Astrocyte (in vitro differentiated cells and primary cell): ENCODE measurements at places on chromosomes 5 and 9. TPM values are rescaled to one million over a fixed set of nuclear protein-coding genes. Genes with fewer than 3 reads are reported as not detected.

GRCh38 chr9:81492710-81493447 is 196.5 kb downstream of the TLE1 start:
- DNase-seq: peak; percentile 100
- no peaks in the 10 kb centered on the region for H3K36me3 ChIP-seq
- no peak overlapping the region for H3K4me3 ChIP-seq
- H3K4me1 ChIP-seq: peaks cover 25% of the 10 kb centered on the region
- peaks cover 32% of the 10 kb centered on the region for H3K27me3 ChIP-seq

DNA sequence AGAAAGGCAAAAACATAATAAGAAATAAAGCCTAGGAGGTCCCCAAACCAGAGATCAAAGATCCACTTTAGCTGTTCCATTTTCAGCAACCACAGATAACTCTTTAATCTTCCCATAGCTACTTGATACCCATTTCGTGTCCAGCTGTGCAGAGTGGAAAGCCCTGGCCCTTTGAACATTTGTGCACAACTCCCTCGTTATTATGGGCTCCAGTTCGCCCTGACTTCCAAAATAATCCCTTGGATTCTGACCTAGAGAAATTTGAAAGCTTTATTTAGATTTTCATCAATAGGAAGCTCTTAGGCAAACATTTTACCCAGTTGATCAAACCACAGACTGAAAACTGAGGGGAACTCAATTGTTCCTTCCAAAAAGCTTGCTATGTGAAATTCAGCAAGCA is 4.8 kb downstream of the MYOT start:
- H3K4me3 ChIP-seq: no peak overlapping the region
- H3K36me3 ChIP-seq: no peaks in the 10 kb centered on the region
- DNase-seq: no peak
- no peak overlapping the region for H3K27ac ChIP-seq

GRCh38 chr5:139167533-139167932 is 30.6 kb downstream of the SIL1 start:
- H3K4me1 ChIP-seq: no peaks in the 10 kb centered on the region
- no peak overlapping the region for H3K27ac ChIP-seq
- H3K4me3 ChIP-seq: no peak overlapping the region
- DNase-seq: no peak

DNA sequence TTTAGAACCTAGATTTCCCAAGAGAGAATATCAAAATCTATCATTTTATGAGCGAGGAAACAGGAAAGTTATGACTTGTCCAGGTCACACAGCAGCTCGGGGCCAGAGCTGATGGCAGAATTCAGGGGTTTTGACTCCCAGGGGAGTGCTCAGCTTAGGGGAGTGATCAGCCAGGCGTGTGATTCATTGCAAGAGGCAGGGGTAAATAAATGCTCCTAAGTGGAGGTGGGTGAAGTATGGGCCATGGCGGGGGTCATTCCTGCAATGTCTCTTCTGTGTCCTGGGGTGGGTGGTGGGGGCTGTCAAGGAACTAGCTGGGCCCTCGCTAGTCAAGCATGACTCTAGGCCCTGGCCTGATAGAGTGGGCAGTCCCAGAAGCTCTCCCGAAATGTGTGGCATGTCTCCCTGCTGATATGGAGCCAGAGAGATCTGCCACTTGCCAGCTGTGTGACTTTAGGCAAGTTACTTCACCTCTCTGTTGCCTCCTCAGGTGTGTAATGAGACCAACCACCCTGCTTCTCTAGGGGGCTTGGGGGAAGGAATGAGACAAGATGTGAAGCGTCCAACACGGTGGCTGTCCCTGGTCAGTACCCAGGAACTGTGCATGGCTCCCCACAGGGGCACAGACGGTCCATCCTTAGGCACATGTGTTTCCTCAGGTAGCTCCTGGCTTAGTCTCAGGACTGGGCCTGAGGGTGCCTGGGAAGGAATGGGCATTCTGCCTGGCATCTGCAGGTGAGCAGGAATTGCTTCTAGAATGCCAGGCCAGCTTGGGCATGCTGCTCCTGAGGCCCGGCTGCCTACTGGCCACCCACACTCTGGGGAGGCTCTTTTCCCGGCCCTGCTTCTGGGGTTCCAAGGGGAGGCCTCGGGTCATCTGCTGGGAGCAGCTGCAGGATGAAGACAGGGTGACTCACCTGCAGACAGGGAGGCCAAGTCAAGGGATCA is 36.5 kb upstream of the SH3PXD2B start:
- no peak for DNase-seq
- H3K4me1 ChIP-seq: no peaks in the 10 kb centered on the region
- H3K36me3 ChIP-seq: no peaks in the 10 kb centered on the region
- H3K27me3 ChIP-seq: peaks cover 10% of the 10 kb centered on the region
- H3K4me3 ChIP-seq: no peak overlapping the region

DNA sequence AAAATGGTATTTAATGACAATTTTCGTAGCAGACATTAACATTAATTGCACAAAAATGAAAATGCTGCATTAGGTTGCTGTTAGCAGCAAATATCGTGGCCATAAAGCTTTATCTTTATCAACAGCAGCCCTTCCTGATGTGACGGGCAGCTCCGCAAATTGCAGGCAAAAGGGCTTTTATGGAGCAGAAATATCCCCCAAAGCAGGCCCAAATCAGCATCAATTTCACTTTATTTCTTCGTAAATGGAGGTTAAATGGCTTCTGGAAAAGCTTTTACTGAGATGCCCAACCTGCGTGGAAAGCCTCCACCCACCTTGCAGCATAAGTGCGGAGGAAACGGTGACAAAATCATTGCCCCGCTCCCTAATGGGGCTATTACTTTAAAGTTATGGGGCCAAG is 77.9 kb upstream of the BARHL1 start:
- H3K4me1 ChIP-seq: no peaks in the 10 kb centered on the region
- H3K36me3 ChIP-seq: no peaks in the 10 kb centered on the region
- H3K27me3 ChIP-seq: peaks cover 43% of the 10 kb centered on the region
- H3K27ac ChIP-seq: no peak overlapping the region

GRCh38 chr9:81999806-82000205 is 11.2 kb downstream of the SPATA31D1 start:
- no peak overlapping the region for H3K27ac ChIP-seq
- no peaks in the 10 kb centered on the region for H3K27me3 ChIP-seq
- no peaks in the 10 kb centered on the region for H3K4me1 ChIP-seq
- no peak overlapping the region for H3K4me3 ChIP-seq
- no peaks in the 10 kb centered on the region for H3K36me3 ChIP-seq

GRCh38 chr9:94676446-94677131 is 37.3 kb upstream of the FBP1 start:
- no peak overlapping the region for H3K27ac ChIP-seq
- no peaks in the 10 kb centered on the region for H3K27me3 ChIP-seq
- H3K4me3 ChIP-seq: no peak overlapping the region

DNA sequence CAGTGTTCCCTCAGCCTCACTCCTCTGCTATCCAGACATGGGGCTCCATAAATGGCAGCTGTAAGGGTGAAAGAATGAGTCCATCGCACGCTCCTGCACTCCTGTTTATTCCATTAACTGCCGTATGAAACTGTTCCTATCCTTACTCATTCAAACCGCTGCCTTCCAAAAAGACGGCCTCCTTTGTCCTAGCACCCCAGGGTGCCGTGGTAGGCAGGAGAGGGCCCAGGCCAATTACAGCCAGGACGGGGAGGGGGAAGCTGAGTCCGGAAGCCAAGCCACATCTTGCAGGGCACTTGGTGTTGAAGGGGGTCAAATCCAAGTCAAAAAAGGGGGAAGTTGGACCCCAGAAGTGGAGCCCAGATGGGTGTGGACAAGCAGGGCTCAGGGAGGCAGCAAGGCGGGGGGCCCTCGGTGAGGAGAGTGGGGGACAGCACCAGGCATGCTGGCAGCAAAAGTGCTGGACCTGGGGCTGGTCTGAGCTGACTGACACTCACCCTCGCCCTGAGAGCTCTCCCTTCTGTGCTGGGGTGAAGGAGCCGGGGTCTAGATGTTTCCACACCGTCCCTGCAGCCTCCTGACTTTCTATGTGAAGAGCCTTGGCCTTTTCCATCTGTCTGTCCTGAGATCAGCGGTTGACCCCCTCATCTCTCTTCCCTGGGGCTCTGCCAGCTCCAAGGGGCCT is 63.3 kb downstream of the COL23A1 start:
- no peak for DNase-seq
- no peak overlapping the region for H3K27ac ChIP-seq
- H3K4me1 ChIP-seq: no peaks in the 10 kb centered on the region
- H3K36me3 ChIP-seq: no peaks in the 10 kb centered on the region

DNA sequence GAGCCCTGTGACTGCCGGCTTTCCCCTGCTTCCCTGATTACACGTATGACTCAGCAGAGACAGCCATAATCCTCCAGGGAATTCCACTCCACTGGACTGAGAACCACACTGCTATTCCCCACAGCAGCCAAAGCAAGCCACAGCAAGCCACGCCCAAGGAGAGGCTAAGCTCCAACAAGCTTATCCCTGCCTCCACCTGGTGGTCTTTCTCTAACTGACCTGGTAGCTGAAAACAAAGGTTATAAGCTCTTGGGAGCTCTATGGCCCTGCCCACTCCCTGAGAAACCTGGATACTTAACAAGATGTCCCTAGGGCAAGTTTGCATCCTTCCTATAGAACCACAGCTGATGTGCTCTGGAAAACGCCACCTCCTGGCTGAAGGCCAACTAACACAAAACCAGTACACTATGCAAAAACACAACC is 613.7 kb upstream of the CDH18 start:
- H3K36me3 ChIP-seq: no peaks in the 10 kb centered on the region
- no peak overlapping the region for H3K4me3 ChIP-seq
- H3K4me1 ChIP-seq: no peaks in the 10 kb centered on the region
- no peak overlapping the region for H3K27ac ChIP-seq
- no peaks in the 10 kb centered on the region for H3K27me3 ChIP-seq
- peak; percentile 64 for DNase-seq

- H3K27ac ChIP-seq: no peak overlapping the region
- H3K27me3 ChIP-seq: peaks cover 3% of the 10 kb centered on the region
- no peaks in the 10 kb centered on the region for H3K36me3 ChIP-seq
- no peak for DNase-seq
These were observed 106.3 kb downstream of the GDA start for GRCh38 chr9:72255569-72255968.

GRCh38 chr9:19173598-19174125 is 46.4 kb upstream of the PLIN2 start:
- no peak overlapping the region for H3K27ac ChIP-seq
- no peak for DNase-seq
- no peaks in the 10 kb centered on the region for H3K36me3 ChIP-seq
- no peaks in the 10 kb centered on the region for H3K27me3 ChIP-seq

GRCh38 chr5:132221781-132222648 is 5.6 kb downstream of the P4HA2 start:
- no peak overlapping the region for H3K27ac ChIP-seq
- no peaks in the 10 kb centered on the region for H3K27me3 ChIP-seq
- peaks cover 36% of the 10 kb centered on the region for H3K4me1 ChIP-seq

DNA sequence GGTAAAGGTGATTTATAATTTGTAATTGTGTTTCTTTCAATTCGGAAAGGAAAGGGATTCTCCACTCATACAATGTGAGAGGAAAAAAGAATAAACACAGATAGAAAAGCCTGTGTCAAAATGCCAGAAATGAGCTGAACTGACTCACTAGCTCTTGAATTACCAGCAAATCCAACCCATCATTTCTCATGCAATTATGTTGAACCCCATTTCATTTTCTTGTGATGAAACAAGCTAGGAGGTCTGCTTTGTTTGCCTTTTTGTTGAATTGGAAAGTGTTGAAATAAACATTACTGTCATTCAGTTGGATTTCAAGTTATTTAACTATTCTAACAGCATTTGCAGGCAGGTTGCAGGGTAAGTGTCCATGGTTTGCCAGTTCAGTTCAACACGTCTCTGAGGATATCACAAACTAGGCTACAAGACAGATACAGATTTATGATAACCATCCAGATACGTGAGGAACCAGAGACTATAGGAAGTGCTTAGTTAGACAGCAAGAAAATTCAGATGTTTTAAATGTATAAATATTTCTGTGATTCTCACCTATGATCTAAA is 547.2 kb downstream of the MAT2B start:
- H3K36me3 ChIP-seq: no peaks in the 10 kb centered on the region
- H3K27me3 ChIP-seq: no peaks in the 10 kb centered on the region
- peak; percentile 71 for DNase-seq
- H3K4me1 ChIP-seq: no peaks in the 10 kb centered on the region

- H3K27me3 ChIP-seq: no peaks in the 10 kb centered on the region
- peaks cover 3% of the 10 kb centered on the region for H3K4me1 ChIP-seq
- H3K27ac ChIP-seq: no peak overlapping the region
- no peaks in the 10 kb centered on the region for H3K36me3 ChIP-seq
- no peak overlapping the region for H3K4me3 ChIP-seq
These were observed 44.1 kb upstream of the SUB1 start for GRCh38 chr5:32541241-32541640.

- no peak overlapping the region for H3K4me3 ChIP-seq
- H3K36me3 ChIP-seq: no peaks in the 10 kb centered on the region
- H3K4me1 ChIP-seq: peaks cover 14% of the 10 kb centered on the region
These were observed 79.9 kb upstream of the NEURL1B start for GRCh38 chr5:172561151-172561550.

DNA sequence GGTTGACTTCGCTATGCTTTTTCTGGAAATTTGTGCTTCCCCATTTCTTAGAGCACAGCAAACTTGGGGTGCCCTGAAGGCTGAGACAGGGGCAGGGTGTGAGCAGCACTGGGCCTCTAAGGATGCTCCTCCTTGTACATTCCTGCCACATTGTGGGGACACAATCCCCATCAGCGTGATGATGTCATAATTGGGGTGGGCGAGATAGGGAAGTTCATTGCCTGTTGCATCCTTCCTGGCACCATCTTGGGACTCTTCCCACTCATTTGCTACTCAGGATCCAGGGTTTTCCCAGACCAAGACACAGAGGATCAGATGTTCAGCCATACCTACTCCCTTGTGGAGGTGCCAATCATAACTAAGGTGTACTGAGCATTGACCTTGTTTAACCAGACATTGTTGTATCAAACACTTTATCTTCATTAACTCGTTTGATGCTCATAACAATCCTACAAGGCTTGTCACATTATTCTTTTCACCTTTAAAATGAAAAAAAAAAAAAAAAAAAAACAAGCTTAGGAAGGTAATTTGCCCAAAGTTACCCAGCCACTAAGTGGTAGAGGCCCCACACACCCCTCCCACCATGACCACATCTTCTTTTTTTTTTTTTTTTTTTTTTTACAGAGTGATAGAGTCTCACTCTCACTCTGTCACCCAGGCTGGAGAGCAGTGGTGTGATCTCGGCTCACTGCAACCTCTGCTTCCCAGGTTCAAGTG is 87.6 kb downstream of the UGCG start:
- H3K27ac ChIP-seq: no peak overlapping the region
- DNase-seq: no peak
- H3K36me3 ChIP-seq: no peaks in the 10 kb centered on the region
- no peak overlapping the region for H3K4me3 ChIP-seq

IFNK gene
- not detected in 2 replicates for total RNA-seq

NR5A1 gene
- total RNA-seq: 0.26 TPM in 1 of 2 replicates, not detected in the other

GFPT2 gene
- total RNA-seq: 14.6 and 19.0 TPM in 2 replicates

SHOC1 gene
- total RNA-seq: not detected in 2 replicates

NKD2 gene
- total RNA-seq: 0.41 and 0.48 TPM in 2 replicates

SPINK13 gene
- total RNA-seq: not detected in 2 replicates

ROR2 gene
- total RNA-seq: 4.9 and 11.6 TPM in 2 replicates

TMEM215 gene
- total RNA-seq: 1.4 and 3.0 TPM in 2 replicates

LRRC19 gene
- total RNA-seq: not detected in 2 replicates

MOB3B gene
- total RNA-seq: 2.8 and 3.9 TPM in 2 replicates

SPARC gene
- total RNA-seq: 15,667 and 20,724 TPM in 2 replicates

LCN9 gene
- total RNA-seq: 2.1 and 4.8 TPM in 2 replicates

RORB gene
- 0.11 and 0.17 TPM in 2 replicates for total RNA-seq

ARID3C gene
- 0.16 and 0.19 TPM in 2 replicates for total RNA-seq

VPS13A gene
- total RNA-seq: 31.7 and 34.9 TPM in 2 replicates
